Lower leg skin (tissue), 4 donors: ENCODE measurements at places on chromosomes 7 and 10.

DNA sequence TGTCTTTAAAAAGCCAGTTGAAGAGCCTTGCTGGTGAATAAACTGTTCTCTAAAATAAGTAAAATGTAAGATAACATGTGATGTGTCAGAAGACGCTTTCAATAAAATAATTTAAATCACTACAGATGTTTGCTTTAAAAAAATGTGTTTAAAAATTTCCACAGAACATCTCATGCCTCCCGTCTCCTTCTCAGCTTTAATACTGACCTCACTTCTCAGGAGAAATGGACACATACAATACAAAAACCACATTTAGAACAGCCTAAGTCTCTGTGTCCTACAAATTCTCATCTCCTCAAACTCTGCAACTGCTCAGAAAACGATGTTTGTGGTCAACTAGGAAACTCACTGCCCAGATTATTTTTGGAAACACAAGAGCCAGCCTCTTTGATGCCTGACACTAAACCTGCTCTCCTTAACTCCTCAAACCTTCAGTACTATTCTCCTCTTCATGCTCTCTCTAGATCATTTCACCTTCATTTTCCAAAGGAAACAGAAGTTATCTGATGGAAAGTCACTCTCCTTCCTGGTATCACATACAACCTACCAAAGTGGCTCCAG is 120.3 kb downstream of the ZNF438 start:
- no peak for DNase-seq

DNA sequence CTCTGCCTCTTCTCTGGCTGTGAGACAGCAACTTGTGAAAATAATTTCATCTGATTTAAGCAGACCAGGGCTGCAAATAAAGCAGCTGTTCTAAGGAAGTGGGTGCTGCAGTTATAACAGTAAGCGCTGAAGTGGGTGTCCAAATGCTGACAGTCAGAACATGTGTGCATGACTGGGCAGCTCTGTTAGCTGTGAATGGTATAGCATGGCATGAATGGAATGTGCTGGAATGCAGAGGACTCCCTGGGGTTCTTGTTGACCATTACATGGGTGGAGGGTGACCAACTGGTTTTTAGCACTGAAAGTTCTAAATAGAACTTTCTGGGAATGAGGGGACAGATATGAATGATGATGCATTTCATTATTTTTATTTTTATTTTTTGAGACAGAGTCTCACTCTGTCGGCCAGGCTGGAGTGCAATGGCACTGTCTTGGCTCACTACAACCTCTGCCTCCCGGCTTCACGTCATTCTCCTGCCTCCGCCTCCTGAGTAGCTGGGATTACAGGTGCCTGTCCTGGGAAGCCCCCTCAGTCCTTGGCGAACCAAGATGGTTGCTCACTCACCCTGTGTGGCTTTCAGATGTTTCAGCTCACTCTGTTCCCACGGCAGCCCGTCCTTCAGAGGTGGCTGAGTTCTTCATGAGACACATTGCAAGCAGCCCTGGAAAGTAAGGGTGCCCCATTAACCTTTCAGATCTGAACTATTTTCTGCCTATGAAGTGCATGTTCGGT is 319.8 kb upstream of the PHYHIPL start:
- peak; percentile 53 for DNase-seq

DNA sequence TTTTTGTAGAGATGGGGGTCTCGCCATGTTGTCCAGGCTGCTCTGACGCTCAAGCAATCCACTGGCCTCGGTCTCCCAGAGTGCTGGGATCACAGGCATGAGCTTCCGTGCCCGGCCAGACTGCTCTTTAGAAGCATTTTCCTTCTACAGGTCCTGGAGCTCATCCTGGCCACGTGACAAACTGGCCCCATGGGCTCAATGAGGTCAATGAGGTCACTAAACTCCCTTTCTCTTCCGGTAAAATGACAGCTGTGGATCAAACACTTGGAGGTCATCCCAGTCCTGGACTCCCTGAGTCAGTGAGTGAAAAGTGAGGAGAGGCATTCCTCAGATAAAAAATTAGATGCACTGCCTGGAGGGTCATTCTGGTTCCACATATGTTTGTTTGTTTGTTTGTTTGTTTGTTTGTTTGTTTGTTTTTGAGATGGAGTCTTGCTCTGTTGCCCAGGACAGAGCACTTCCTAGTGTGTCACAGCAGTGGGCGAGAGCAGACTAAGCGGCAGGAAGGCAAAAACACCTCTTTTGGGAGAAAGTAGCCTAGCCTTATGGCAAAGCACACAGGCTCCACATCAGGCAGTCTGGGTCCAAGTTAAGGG is 134.9 kb downstream of the TNS3 start:
- no peak for DNase-seq

DNA sequence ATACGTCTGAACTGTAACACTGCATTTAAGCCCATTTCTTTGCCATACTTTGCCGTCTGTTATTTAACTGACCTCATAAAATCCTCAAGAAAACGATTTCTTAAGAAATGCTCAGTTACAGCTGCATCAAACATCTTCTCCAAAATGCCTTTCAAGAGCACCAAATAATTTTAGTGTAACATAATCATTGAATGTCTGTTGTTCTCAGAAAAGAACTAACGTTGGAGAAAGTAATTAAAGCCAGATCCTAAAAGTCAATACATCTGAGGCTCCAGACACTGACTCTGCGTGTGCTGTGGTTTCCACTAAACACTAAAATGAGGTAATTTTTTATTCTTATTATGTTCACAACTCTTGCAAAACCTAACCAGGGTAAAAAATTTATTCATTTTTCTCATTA is 63.7 kb upstream of the LRRC17 start:
- DNase-seq = no peak

- DNase-seq = no peak
Measured at GRCh38 chr7:95867309-95867708, 95.0 kb downstream of the DYNC1I1 start.
